Activated CD8-positive, alpha-beta memory T cell treated with anti-CD3 and anti-CD28 coated beads for 1 hour (primary cell): ENCODE measurements at places on chromosomes 6 and 20.

DNA sequence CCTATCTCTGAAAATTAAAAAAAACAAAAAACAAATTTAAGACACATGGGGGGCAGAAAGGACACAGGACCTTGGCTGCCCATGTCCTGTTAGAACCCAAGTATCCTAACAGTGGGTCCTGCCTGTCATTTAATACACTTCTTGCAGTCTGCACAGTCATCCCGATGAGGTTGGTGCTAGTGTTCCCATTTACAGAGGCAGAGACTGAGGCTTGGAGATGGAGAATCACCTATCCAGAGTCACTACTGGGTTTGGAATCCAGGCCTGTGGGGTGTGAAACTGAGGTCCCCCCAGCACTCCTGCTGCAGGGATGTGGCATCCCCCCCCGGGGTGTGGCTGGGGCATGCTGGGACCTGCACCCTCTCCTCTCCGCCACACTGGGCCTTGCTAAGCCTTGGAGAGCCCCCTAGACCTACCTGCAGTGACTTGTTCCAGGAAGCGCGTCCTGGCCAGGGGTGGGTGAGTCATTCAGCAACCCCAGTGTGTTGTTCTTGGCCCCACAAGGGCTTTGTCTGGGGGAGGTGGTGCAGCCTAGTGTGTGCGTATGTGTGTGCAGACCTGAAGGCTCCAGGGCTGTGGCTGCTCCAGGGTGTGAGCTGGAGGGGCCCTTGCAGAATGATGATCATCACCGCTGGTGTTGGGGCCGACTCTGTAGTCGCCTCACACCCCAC is 49.7 kb downstream of the BCAS4 start:
- DNase-seq: peak; percentile 23

DNA sequence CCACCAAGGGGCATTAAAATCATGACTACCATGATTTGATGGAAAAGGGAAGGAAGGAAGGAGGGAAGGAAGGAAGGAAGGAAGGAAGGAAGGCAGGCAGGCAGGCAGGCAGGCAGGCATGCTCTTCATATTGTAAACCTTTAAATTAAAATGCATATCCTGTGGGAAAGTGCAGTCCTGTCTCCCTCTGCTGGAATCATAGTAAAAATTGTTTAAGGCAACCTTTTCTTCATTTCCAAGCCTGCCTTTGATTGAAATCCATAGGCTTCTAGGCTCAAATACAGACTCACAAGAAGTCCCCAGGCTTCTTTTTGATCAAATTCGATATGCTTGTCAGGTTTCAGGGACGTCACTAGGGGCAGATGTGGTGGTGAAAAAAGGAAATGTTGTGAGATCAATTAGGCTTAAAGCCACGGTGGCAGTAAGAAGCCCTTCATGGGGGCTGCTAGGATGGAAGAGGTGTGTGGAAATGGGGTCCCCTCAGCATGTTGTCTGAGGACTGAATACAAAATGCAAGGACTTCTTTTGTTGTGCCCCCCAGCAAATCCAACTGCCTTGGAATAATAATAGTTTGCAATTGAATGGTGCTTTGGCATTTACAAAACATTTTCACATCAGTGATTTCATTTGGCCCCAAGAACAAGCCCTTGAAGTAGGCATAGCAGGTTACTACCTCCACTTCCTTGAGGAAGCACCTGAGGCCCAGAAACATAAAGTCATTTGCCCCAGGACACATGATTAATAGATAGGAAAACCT is 25.6 kb upstream of the GABRR1 start:
- DNase-seq: no peak

DNA sequence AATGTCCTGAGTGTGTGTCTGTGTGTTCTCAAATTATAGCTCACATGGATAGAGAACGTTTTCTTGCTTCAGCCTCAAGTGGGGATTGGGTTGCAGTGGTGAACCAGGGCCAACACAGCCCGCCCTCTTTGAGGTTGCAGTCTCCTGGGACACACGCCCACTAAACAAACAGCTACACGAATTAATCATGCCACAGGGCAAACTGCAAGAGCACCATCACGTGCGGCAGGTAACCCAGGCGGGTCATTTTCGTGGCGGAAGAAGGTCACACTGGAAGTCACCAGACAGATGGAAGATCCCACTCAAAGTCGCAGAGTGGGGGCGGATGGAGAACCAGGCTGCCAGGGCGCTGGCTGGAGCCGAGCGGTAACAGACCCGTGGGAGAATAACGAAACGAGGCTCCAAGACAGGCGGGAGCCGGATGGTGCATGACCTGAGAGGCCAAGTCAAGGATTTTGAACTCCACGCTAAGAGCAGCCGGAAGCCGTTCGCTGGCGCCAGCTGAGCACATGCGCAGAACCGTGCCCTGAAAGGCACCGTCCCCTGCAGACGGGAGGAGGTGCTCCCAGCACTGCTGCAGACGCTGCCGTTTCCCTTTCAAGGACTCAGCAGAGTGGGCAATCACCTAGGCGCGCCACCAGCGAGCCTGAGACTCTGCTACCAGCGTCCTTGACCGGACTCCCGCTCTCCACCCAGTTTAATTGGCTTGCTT is 10.7 kb downstream of the DLL1 start:
- DNase-seq: no peak

DNA sequence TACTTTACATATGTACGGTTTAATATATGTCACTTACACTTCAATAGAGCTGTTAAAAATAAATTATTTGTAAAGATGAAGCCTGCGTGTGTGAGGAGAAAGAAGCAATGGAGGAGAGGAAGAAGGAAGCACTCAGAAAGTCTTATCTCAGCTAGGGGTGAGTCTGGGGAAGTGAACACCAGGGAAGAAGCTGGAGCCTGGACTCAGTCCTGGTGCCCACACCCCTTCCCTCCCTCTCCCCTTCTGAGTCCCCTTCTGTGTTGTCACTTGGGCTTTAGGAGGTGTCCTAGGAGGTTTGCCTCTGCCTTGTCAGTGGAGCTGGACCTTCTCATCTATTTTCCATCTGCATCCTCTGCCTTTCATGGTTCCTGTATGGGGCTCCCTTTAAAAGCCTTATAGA is 1.9 kb downstream of the SIRPB2 start:
- DNase-seq: no peak

DNA sequence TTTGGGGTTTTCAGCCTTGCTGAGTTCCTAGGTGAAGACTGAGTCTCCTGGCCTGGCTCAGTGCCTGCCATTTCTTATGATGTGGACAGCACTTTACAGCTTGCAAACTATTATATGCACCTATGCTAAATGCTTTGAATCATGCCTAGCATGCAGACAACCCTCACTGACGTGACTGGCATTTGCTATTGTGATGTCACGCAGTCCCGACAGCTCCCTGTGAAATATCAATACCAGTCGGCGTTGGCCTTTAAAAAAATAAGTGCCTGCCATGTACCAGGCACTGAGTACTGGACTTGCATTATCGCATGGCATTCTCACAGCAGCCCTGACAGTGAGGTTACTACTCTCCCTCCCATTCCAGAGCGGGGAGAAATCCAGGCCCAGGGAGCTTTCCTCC is 35.5 kb downstream of the UQCC2 start:
- DNase-seq: no peak
